ENCODE measurements at places on chromosomes 13 and 19.

GRCh38 chr19:13430790-13431582 is 75.3 kb downstream of the CACNA1A start:
- peak; percentile 57 for DNase-seq

GRCh38 chr13:92821324-92821723 is 405.3 kb upstream of the GPC6 start:
- no peak for DNase-seq

DNA sequence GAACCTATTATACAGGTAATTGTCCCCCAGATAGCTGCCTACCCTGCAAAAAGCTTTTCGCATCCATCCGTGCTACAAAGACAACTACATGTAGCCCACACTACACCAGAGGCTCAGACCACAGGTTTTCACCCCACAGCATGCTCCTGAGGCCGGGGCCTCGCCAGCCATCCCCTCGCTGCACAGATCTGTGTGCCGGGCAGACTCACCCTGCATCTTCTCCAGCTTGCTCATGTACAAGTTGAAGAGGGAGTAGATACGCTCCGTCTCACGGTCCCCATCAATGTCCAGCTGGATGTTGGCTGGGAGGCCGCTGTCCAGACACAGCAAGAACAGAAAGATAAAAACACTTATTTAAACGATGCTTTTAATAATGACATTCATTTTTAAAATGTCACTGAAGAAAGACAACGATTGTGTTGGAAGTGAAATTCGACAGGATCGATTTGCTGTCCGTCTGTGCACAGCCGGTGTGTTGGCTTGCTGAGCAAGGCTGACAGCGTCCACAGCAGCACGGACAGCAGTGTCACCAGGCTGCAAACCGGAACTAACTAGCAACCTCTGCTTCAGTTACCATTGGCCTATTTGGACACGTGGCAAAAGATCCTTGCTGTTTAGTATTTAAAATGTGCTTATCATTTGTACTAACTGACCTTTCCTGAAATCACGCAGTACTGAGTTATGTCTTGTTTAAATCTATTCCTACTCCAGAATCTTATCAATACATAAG is 18.6 kb upstream of the C13orf46 start:
- no peak for DNase-seq

DNA sequence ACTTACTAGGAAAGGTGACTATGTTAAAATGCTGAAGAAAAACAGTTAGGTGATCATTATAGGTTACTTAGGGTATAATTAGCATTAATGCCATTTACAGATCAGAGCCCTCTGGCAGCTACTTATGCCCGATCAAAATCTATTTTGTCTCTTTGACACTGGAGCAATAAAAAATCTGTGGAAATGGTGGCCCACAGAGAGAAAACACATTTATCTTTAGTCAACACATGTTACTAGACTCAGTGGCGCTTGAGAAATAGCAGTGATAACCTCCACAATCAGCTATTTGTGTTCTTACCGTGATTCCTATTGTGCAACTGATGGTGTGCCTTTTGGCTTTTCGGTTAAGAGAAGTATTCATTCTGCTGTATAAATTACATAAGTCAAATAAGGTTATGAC is 1519.6 kb downstream of the PCDH9 start:
- no peak for DNase-seq

- DNase-seq, result no peak
Observed at GRCh38 chr13:94972262-94972661, 259.9 kb upstream of the SOX21 start.

DNA sequence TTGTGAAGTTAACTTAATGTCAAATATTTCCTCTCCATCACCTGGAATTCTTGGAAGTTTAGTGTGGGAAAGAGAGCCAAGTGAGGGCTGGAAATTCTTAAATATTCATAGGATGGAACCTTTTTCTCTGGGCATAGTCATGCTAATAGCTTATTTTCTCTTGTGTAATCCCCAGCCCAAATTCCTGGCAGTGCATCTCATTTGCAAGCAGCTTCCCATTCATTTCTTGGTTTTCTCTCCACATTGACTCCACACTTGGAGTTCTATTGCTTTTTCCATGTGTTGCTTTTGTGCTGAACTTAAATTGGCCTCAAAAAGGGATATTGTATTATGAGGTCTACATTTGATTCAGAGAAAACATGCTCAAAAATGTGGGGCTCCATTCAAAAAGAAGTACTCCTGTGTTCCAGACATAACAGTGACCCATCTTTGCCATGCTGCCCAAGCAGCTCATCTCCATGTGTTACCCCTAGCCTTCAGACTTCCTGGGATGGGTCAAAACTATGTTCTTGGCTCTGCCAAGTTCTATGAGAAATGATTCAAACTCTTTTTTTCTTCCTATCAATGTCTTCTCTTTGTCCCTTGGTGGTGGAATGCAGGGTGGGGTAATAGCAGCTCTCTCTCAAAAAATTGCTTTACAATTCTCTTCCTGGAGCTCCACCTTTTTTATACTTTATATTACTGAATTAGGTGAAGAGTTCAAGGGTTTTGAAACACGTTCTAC is 2471.5 kb downstream of the PCDH9 start:
- DNase-seq, result no peak

Measured in activated naive CD4-positive, alpha-beta T cell treated with anti-CD3 and anti-CD28 coated beads, Interleukin-2, amount 50 U/mL, for 16 hours (primary cell).